ENCODE measurements at places on chromosomes 3 and 15.

DNA sequence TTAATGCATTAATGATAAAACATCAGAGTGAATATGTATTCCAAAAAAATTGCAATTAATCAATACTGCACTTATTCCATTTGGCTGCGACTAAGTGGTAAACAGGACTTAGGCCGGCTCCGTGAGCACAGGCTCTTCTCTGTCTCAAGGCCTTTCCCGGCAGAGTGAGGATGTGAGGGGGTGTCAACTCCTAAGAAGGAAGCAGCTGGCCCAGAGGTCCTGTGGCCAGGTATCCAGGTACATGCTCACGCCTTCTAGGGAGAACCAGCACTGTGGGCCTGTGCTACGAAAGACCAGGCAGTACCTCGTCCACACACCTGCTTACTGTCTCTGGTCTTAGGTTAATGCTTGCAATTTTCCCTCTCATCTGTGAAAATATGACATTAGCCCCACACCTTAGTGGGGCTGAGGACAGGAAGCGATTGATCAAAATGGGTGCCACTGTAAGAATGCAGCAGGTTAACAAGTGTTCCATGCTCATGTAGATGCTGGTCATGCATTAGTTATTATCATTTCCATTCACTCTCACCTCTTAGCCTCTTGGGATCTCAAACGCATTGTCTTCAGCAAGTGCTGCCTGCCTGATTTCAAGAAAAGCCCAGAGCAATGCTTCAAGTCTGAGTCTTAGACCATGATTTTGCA lies 175.3 kb downstream of the ABHD5 start:
- DNase-seq = no peak

DNA sequence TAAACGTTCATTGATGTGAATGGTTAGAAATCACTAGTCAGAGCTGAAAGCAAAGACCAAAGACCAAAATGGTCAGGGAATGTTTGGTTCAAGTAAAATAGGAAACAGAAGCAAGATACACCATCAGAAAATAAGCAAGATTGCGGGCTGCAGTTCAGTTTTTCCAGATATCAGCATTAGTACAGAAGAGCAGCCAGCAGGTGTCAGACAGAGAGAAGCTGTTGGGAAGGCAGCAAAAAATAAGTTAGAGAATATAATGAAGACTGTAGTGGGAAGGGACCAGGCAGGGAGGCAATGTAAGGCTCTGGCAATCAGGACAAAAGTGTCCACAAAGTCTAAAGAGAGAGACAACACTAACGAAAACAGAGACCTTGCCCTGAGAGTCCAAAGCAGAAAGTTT lies 639.4 kb upstream of the NAALADL2 start:
- no peak for DNase-seq

- DNase-seq = no peak
These were observed 11.6 kb upstream of the TMED3 start for GRCh38 chr15:79299126-79299840.

GRCh38 chr15:25709437-25710159 lies 153.5 kb downstream of the ATP10A start:
- DNase-seq = no peak

- DNase-seq = no peak
These were observed 22.1 kb upstream of the TRA2B start for GRCh38 chr3:185959609-185960521.

DNA sequence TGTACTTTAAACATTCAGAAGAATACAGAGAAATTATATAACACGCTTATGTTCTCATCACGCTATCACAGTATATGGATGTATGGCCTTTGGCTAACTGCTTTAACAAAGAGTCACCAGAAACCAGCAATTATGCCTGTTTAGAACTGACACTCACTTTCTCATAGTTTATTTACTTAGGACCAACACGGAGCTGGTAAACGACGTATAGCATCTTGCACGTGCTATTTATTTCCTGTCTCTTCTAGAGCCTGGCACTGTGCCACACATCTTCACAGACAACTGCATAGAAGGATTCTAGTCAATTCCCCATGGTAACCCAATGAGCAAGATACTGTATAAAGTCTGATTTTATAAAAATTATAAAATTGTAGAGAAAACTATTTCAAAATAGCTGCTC lies 43.6 kb downstream of the TBC1D2B start:
- no peak for DNase-seq

DNA sequence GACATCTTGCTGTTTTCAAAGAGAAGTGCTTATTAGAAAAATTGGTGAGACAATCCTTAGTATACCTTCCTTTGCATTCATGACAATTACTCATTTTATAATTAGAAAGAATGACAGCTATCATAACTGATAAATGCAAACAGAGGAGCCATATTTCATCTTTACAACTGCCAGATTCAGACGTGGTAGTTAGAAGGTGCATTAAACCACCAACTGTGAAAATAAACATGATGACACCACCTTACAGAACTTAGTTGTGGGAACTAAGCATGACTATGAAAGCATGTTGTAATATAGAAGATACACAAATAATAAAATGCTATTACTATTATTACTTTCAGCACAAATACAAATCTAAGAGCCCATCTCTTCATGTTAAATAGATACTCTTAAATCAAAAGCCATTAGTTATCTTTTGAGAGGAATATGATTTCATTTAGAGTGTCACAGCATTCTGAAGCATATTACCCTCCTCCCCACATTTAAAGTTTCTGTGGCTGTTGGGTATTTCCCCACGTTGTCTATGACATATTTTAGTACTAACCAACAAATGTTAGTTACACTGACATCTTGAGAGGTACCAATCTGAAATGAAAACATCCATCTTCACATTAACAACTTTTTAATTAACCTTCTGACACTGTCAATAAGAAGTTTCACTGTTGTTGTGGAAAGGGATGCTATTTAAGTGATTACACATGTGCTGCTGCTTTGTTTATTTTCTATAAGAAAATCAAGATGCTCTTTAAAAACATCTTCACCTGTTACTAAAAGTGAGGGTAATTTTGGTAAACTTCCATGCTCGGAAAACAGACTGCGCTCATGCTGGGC lies 163.8 kb downstream of the LSAMP start:
- no peak for DNase-seq

GRCh38 chr3:123475786-123476185 lies 26.9 kb upstream of the ADCY5 start:
- DNase-seq = no peak

DNA sequence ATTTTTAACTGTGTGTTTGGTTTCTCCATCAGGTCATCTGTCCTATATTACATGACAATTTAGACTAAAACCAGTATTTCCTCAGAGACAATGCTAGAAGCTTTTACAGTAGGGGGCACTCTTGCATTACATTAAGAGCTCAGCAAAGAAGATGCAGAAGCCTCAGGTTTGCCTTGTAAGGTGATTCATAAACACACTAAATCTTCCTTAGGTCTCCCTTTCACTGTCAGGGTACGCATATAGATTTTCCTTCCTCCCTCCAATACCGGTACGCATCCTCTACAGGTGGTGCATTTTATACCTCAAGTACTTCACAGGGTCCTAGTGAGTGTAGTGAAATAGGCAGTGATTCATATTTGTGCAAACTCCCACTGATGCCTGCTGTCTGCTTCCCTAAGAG lies 46.5 kb downstream of the CD86 start:
- no peak for DNase-seq

DNA sequence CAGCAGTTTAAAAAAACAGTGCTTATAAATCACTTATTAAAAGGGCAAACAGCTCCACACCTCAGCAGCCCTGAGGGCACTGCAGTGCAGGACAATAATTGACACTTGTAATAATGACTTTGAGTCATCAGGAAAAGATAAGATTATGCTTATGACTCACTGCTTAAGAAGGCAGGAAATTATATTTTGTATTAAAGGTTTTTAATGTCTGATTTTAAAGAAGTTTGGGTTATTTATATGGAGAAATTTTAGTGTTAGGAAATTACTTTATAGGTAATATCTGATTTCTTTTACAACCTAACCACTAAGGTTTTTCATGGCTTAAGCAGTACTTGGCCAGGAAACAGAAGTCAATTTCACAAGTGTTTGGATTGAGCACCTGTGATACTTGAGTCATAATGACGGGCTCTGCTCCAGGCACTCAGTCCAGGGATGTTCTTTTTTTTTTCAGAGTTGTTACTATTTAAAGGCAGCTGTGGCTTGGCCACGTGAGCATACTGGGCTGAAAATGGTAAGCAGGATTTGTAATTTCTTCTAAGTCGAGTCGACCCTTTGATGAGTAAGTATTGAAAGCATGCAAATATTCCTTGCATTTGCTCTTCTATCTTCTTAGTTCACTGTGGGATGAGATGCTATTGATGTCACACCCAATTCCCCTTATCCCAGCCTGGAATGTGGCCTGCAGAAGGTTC lies 21.6 kb upstream of the SLC6A20 start:
- DNase-seq = no peak

DNA sequence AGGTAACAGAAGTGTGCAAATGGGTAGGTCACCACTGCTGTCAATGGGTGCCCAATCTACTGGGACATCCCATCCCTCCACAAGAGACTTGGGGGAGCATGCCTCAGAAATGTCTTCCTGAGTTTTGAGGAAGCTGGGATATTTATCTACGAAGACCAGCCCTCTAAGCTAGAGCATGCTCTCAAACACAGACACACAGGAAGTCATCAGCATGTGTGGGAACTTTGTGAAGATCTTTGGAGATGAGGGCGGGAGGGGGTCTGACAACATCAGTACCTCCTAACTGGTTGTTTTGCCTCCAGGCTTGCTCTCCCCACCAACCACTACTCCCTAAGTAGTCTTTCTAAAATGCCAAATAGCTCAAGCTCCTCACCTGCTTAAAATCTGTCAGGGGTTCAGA lies 3.5 kb upstream of the MEF2A start:
- no peak for DNase-seq

DNA sequence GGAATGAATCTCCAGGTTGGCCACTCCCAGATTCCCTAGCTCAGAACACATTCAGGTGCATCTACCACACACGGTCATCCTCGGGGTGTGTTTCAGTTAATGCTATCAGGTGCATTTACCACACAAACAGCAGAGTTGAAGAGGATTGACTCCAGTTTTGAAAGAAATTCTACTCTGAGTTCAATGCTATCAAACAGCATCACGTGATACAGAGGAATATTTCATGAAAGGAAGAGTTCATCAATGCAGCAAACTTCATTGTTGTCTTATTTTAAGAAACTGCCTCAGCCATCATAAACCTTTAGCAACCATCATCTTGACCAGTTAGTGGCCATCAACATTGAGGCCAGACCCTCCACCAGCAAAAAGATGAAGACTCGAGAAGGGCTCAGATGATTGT lies 22.6 kb upstream of the LRRN1 start:
- DNase-seq = no peak

DNA sequence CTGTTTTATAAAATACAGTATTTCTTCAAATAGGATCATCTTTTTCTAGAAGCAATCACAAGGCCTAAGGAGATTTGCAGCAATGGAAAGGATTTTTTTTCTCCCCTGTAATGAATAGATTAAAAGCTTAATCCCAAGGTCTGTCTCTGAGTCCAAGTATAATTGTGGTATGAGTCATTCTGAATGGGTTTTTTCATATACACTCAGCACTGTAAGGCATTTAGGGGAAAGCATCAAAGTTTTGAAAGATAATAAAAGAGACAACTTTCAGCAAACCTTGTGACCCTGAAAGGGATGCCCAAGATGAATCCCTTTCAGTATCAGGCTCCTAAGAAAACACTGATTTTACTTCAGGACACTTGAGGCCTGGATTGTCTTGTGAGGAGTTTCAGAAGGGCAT lies 23.3 kb upstream of the LARS2 start:
- no peak for DNase-seq

DNA sequence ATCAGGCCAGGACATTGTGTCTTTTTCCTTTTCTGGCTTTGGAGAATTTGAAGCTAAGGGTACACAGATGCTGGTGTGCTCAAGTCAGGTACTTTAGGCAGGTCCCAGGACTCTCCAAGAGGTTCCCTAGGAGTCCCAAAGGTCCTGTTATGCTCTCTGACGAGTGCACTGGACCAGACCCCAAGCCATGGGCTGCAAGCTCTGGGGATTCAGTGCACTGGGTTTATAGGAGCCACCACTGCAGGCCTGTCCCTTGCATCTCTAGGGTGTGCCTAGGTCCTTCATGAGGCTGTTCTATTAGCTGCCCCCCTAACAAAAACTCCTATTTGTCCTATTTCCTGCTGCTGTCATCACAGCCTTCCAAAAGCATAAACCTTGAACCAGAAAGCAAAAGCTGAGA lies 31.9 kb upstream of the BFSP2 start:
- DNase-seq = no peak

DNA sequence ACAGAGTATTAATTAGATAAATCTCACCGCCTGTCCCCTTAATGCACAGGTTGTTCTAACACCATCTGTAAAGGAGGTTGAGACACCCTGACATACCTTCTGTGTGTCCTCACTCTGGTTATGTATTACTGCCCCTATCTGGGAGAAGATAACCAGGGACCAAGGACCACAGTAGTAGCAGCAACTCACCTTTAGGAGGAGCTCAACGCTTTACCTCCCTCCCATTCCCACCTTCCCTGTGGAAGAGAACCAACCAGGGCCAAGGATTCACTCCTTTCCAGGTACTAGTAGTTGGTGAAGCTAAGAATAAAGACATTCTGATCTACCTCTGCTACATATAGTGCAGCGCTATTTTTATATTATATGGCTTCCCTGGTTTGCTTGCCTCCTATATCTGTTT lies 232.6 kb downstream of the MEX3B start:
- DNase-seq = no peak

DNA sequence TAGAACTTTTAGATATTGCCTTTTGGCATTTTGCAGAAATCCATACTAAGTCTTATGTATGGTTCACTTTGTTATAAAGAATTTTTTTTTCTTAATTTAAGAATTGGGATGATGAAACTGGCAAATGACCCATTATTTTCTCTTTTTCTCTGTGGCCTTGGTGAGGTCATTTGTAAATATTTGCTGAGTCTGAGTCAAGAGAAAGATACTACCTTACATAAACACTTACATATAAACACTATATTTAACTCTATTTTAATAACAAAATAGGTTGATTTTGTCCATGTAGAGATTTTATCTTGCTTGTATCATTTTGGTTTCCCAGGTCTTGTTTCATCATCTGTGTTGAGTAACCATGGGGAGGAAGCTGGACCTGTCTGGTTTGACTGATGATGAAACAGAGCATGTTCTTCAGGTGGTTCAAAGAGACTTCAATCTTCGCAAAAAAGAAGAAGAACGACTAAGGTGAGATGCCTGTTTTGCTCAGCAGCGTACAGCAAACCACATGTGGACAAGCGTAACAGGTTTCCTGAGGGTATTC lies 91.1 kb downstream of the MYRIP start:
- DNase-seq = no peak

- no peak for DNase-seq
These were observed 31.1 kb upstream of the RASA2 start for GRCh38 chr3:141455603-141456300.

- no peak for DNase-seq
These were observed 111.7 kb downstream of the FNDC3B start for GRCh38 chr3:172150913-172151650.

GRCh38 chr15:70853973-70854665 lies at the start of gene LARP6:
Gene LARP6 (minus strand): TSS chr15:70854157. CDS start chr15:70854088, 69 bp downstream.
- no peak for DNase-seq

- no peak for DNase-seq
These were observed 695.7 kb upstream of the NECTIN3 start for GRCh38 chr3:110375751-110376518.

GRCh38 chr3:194306109-194306686 lies 44.9 kb downstream of the CPN2 start:
- DNase-seq = no peak

- DNase-seq = no peak
These were observed 5.2 kb upstream of the VPS8 start for GRCh38 chr3:184806567-184807271.

- DNase-seq = no peak
These were observed 7.9 kb upstream of the RTP3 start for GRCh38 chr3:46489875-46490274.

- no peak for DNase-seq
These were observed 3.4 kb upstream of the SLC25A38 start for GRCh38 chr3:39379778-39380155.

- DNase-seq = no peak
These were observed 8.6 kb downstream of the ANP32A start for GRCh38 chr15:68812069-68812468.
